Amygdala (tissue), 56 donors: ENCODE measurements at places on chromosomes 6 and 20.

GRCh38 chr6:142162780-142163179 is 15.7 kb downstream of the VTA1 start:
- DNase-seq: no peak

DNA sequence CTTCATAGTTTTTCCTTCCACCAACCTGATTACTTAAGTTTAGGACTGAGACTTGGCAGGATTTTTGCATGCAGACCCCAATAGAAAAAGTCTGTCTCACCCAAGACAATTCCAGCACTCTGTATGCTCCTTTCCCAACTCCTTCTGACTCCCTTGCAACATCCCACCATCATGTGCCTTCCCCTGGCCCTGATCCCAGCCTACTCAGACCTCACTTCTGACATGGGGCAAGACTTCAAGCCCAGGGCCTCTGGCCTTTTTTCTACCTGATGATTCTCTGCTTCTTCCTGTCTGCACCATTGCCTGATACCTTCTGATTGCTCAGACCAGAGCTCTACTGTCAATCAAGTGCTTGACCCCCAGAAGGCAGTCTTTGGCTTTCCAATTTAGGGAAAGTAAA is 96.6 kb downstream of the HAO1 start:
- no peak for DNase-seq

GRCh38 chr20:58537831-58538230 is 22.6 kb upstream of the APCDD1L start:
- no peak for DNase-seq

GRCh38 chr6:54043360-54043759 is 67.9 kb upstream of the MLIP start:
- DNase-seq: no peak

- DNase-seq: no peak
These were observed 15.4 kb downstream of the FBXL4 start for GRCh38 chr6:98932381-98932780.

- DNase-seq: no peak
These were observed 10.4 kb upstream of the RNF182 start for GRCh38 chr6:13914351-13914750.

- no peak for DNase-seq
These were observed 626.0 kb downstream of the CDH26 start for GRCh38 chr20:60584221-60584620.

- no peak for DNase-seq
These were observed 108.7 kb upstream of the LY86 start for GRCh38 chr6:6479785-6480184.

- no peak for DNase-seq
These were observed 195.0 kb downstream of the KHDC1L start for GRCh38 chr6:73030257-73030656.
